ENCODE measurements at places on chromosomes 12 and 14.
A peak's percentile ranks its signal among the peaks of the same experiment; 100 is the strongest.

- DNase-seq = no peak
These were observed 95.6 kb upstream of the NRXN3 start for GRCh38 chr14:78074561-78074960.

- no peak for DNase-seq
These were observed 128.1 kb upstream of the HMGA2 start for GRCh38 chr12:65696227-65696626.

- DNase-seq = no peak
These were observed 11.5 kb upstream of the FBRSL1 start for GRCh38 chr12:132478433-132478803.

- no peak for DNase-seq
These were observed 128.0 kb downstream of the GPR135 start for GRCh38 chr14:59337141-59337611.

DNA sequence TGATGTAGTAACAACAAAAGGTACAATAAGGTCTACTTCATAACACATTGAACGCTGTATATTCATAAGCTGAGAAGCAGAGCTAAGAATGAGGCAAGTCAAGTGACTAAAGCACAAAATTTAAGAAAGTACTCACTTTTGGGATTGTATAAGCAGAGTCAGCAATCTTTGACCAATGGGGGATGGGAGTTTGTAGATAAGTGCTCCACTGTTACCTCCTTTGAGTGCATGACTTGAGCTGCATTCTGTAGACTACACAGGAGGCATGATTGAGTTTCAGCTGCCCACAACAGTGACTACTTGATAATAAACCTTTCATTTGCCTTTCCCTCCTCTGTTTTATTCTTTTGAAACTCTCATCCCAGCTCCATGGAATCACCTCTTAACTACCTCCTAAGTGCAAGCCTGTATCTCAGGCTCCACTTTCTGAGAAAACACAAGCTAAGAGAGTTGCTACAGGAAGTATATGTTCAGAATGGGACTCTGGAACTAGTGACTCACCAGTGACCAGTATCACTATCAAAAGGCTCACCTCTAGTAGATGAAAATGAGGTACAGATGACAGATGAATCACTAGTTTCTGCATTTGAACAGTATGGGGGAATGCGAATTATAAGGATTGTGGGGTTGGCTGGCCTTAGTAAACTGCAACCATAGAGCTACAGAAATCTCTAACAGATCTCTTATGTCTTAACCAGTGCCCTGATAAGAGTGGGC, 49.2 kb downstream of the SLC35F4 start:
- DNase-seq = no peak

DNA sequence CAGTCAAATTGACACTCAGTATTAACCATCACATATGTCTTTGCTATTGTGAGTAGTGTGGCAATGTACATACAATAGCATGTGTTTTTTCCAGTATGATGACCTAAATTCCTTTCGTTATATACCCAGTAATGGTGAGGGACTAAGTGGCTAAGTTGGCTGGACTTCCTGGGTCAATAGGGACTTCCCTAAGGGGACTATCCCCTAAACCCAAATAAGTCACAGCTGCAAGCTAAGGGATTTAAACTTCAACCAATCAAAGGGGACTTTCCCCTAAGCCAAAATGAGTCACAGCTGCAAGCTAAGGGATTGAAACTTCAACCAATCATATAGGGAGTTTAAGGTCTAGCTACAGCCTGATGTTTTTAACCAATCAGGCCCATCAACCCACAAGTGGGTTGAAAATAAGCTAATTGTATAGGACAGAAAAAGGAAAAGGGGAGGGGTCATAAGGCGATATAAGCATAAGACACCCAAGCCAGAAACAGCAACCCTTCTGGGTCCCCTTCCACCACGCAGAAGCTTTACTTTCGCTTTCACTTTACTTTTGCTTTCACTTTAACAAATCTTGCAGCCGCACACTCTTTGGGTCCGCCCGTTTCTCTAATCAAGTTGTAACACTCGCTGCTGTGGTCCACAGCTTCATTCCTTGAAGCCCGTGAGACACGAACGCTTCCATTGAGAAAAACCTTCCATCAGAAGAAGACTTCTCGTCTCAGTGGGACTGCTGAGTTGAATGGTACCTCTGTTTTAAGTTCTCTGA, 404.4 kb downstream of the FLRT2 start:
- no peak for DNase-seq

DNA sequence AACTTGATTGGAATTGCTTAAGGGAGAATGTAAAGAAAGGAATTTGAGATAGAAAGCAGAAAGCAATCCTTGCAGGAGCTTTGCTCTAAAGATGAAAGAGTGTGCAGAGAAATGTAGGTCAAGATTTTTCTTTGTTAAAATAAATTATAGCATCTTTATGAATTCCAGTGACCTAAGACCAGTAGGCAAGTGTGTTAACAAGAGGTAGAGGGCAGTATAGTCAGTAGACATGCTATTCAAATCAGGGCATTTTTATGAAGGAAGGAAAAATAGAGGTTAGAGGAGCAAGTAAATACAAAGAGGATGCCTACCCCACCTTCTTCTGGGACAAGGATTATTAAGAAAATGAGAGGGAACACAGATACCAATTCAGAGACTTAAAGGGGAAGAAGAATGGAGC, 148.5 kb downstream of the PLCZ1 start:
- DNase-seq = peak; percentile 6
